CD4-positive, alpha-beta memory T cell (primary cell): ENCODE measurements at places on chromosomes 3 and 15. TPM values are rescaled to one million over a fixed set of nuclear protein-coding genes. Genes with fewer than 3 reads are reported as not detected.

DNA sequence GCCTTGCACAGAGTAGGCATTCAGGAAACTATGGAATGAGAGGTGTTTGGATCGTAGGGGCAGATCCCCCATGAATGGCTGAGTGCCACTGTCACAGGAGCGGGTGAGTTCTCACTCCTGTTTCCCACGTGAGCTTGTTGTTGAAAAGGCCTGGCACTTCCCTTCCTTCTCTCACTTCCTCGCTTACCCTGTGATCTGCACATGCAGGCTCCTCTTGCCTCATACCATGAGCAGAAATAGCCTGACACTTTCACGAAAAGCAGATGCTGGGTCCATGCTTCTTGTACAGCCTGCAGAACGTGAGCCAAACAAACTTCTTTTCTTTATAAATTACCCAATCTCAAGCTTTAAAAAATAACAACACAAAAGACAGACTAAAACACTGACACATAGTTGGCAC, 55.4 kb downstream of the AGBL1 start:
- no peaks in the 10 kb centered on the region for H3K27me3 ChIP-seq
- no peaks in the 10 kb centered on the region for H3K36me3 ChIP-seq
- no peak overlapping the region for H3K27ac ChIP-seq
- H3K4me1 ChIP-seq = no peaks in the 10 kb centered on the region
- DNase-seq = no peak

DNA sequence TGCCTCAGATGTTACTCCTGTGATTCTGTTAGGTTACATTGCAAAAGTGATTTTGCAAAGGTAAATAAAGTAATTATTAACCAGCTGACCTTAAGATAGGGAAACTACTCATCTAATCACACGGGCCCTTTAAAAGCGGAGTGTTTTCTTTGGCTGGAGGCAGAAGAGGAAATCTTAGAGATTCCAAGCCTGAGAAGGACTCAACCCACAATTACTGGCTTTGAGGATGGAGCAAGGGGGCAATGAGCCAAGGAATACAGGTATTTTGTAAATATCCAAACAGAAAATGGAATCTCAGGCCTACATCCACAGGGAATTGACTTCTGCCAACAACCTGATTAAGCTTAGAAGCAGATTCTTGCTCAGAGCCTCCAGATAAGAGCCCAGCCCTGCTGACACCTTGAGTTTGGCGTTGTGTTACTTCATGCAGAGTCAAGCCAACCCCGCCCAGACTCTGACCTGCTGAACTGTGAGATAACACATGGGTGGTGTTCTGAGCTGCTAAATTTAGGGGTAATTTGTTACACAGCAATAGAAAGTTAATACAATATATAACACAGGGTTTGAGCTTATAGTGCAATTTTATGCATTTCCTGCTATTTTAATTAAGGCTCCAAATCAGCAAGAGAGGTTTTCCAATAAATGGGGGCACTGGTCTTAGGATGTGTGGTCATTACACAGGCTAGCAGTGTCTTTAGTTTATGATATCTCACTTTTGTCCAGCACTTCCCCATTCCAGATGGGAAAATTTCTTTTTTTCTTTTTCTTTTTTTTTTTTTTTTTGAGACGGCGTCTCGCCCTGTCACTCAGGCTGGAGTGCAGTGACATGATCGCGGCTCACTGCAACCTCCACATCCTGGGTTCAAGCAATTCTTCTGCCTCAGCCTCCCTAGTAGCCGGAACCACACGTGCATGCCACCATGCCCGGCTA, 19.5 kb downstream of the NFKBIZ start:
- H3K36me3 ChIP-seq = no peaks in the 10 kb centered on the region
- H3K27me3 ChIP-seq = no peaks in the 10 kb centered on the region
- no peak overlapping the region for H3K4me3 ChIP-seq
- no peak for DNase-seq
- no peaks in the 10 kb centered on the region for H3K4me1 ChIP-seq

The OR5AC2 gene
- not detected for polyA plus RNA-seq

The GPR156 gene
- not detected for polyA plus RNA-seq

The EFHB gene
- polyA plus RNA-seq = not detected

The TNNC1 gene
- polyA plus RNA-seq = not detected

The PLSCR5 gene
- not detected for polyA plus RNA-seq
